ENCODE measurements at places on chromosomes 3 and 15.

- no peaks in the 10 kb centered on the region for H3K27me3 ChIP-seq
- H3K4me3 ChIP-seq, result no peak overlapping the region
- no peak overlapping the region for H3K27ac ChIP-seq
- no peaks in the 10 kb centered on the region for H3K36me3 ChIP-seq
- H3K4me1 ChIP-seq, result no peaks in the 10 kb centered on the region
Measured at GRCh38 chr3:112027826-112028225, 6.7 kb upstream of the TMPRSS7 start.

GRCh38 chr3:4976109-4976508, 3.1 kb upstream of the BHLHE40 start:
- peaks cover 17% of the 10 kb centered on the region for H3K36me3 ChIP-seq
- peak overlapping the region; percentile 96 for H3K27ac ChIP-seq
- H3K27me3 ChIP-seq, result no peaks in the 10 kb centered on the region
- DNase-seq, result peak; percentile 74

- H3K4me3 ChIP-seq, result no peak overlapping the region
- H3K4me1 ChIP-seq, result peaks cover 7% of the 10 kb centered on the region
- no peak for DNase-seq
- H3K27me3 ChIP-seq, result no peaks in the 10 kb centered on the region
Measured at GRCh38 chr3:113625834-113626233, 70.6 kb downstream of the USF3 start.

DNA sequence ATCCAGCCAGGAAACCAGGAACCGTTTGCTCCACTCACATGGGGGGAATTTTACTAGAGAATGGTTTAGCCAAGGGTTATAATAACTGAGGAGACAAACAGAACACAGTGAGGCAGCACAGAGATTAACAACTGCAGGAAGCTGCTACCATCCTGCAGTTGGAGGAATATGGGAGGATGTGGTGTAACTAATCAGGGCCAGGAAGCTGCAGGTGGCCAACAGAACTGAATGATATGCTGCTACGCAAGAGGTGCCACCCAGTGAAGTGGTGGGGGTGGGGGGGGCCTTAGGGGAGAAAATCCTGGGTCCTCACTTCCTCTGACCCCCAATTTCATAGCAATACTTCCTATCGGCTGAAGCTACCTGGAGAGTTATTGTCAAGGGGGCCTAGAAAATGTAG, 306.4 kb upstream of the STT3B start:
- H3K27me3 ChIP-seq, result no peaks in the 10 kb centered on the region
- peak overlapping the region; percentile 50 for H3K4me3 ChIP-seq
- H3K36me3 ChIP-seq, result peaks cover 3% of the 10 kb centered on the region
- peaks cover 82% of the 10 kb centered on the region for H3K4me1 ChIP-seq

GRCh38 chr15:36275656-36276055, 303.8 kb upstream of the CDIN1 start:
- H3K4me3 ChIP-seq, result no peak overlapping the region
- peaks cover 1% of the 10 kb centered on the region for H3K36me3 ChIP-seq
- no peaks in the 10 kb centered on the region for H3K4me1 ChIP-seq

GRCh38 chr3:160564949-160565441, 376 bp downstream of the KPNA4 start:
- H3K36me3 ChIP-seq, result peaks cover 8% of the 10 kb centered on the region
- peak overlapping the region; percentile 97 for H3K4me3 ChIP-seq
- peak; percentile 71 for DNase-seq
- H3K27ac ChIP-seq, result peak overlapping the region; percentile 95

DNA sequence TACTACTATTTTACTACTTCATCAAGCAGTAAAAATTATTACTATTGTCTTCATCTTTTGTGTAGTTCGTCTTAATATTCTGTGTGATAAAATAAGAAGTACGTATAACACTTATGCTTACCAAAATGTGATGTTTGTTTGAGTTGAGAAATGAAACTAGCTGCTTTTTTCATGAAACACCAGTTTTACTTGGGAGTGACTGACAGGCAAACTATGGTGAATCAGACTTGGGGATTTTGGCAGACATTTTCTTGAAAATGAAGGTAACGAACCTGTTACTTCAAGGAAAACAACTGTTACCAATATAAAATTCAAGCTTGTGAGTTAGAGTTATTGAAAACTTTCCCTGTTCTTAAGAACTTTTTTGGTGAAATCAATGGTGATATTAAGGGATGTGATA, 10.3 kb downstream of the U2SURP start:
- H3K4me3 ChIP-seq, result peak overlapping the region; percentile 61
- peaks cover 17% of the 10 kb centered on the region for H3K36me3 ChIP-seq
- no peak for DNase-seq
- H3K4me1 ChIP-seq, result peaks cover 72% of the 10 kb centered on the region
- no peaks in the 10 kb centered on the region for H3K27me3 ChIP-seq

DNA sequence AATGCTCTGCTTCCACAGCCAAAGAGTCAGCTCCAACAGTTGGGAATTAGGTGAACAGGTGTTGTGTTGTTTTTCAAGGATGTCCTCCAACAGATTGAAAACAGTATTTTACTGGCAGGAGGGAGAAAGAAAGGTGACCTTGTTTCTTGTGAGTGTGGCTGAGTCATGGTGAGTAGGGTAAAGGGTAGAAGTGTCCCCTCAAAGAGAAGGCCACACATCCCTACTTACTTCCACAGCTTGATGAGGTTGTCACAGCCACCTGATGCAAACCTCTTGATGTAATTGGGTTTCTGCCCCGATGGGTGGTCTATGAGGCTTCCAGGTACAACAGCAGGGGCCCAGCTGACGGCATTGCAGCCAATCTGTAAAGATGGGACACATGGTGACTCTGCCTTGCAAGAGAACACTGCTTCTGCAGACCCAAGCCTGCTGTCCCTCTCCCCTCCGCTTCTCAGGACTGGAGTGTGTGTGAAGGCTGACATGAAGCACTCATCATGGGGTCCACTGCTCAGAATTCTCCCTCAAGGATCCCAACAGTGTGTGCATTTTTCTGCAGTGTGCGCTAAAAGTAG, 12.7 kb upstream of the GHRL start:
- H3K27me3 ChIP-seq, result no peaks in the 10 kb centered on the region
- DNase-seq, result no peak
- H3K4me3 ChIP-seq, result no peak overlapping the region

Data from activated T-cell treated with anti-CD3 and anti-CD28 coated beads, Interleukin-2, amount 50 U/mL, for 72 hours (primary cell).